ENCODE measurements at places on chromosomes 4 and X.

DNA sequence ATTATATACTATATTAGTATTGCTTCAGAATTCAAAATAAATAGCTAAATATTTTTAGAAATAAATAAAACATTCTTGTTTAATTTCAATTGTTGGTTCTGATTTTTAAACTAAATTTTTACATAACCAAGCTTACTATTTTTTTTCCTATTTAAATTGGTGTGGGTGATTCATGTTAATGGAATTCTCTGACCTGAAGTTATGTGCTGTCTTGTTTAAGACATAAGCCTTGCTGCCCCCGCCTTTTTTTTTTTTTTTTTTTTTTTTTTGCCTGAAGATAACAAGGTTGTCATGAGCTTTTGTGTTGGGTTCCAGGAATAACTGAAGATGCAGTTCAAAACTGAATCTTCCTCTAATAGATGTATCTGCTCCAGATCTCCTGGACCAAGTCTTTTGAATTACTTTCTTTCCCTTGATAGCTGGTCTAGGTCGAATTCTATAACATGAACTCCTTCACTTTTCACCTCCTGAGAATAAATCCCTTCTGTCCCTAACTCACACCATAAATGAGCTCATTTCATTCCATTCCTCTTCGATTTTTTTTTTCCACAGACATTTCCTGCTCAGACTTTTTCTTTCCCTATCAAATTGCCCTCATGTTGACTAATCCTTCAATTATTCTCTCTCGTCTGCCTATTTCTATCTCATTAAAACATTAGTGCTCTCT, 261.5 kb upstream of the FTHL17 start:
- DNase-seq, result no peak

GRCh38 chr4:114495471-114495928, 103.1 kb upstream of the UGT8 start:
- DNase-seq, result no peak

DNA sequence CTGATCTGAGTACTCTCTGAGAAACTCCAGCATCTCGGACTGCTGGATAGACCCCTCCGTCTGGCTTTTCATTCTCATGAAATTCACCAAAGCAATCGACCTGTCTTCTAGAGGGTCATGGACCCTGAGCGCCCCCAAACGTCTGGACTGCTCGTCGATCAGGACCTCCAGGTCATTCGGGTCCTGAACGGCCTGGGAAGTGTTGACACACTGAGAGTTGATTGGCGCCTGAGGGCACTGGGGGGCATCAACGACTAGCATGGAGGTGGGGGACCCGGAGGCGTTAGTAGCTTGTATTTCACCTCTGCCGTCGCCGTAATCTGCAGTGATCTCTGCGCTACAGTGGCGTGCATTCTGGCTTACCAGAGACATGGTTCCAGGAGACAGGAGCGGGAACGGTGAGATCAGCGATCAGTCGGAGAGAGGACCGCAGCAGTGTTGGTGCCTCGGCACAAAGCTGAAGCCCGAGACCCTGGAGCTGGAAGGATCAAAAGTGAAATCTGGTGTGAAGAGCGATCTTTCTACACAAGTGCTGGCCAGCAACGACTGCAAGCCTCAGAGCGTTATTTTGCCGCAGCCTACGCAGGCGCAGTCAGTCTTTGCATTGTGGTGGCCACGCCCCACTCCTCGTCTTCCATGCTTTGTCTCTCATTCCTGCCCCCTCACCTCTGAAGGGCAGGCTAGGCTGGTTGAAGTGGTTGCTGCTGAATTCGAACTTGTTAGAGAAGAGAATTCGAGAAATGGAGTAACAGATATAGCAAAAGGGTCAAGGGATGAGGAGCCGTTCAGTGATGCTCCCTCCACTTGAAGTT, at the start of gene MAGEE2:
Gene MAGEE2 (minus strand): TSS at position 575 of the 812 bp plus-strand sequence. CDS start 203 bp downstream, at position 372.
- DNase-seq, result no peak

DNA sequence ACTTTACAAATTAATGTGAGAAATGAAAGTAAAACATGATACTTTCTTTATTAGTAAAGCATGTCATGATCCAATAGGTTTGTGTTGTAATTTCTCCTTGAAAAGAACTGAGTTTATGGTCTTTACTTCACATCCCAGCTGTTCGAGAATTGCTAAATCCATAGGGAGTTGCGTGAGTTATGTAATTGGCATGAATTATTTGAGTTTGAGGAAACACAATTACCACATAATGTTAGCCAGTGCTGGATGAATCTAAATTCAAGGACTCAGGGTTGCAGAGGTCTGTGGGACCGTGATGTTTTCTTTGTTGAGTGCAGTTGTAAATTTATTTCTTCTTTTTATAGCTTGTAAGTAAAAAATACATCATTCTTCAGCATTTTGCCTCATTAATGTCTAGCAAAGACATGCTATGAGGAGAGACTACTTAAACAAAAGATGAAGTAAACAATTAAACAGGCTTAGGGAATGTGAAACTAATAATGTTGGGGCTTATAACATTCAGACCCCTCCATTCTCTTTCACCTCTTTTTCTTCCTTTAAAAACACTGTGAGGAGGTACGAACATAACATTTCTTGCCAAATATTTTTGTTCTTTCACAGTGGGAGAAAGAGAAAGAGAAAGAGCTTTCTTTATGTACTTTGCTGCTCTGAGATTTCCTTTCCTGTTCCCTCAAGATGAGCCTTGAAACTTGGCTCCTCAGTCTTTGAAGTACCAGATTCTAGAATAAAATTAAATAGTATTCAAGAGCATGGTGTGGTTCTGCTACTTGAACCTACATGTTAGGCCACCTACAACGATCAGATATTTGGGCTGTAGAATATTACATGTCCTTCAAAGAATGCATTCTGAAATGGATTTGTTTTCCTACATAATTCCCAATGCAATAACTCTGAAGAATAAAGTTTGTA, 159.6 kb upstream of the ANK2 start:
- DNase-seq, result peak; percentile 50

DNA sequence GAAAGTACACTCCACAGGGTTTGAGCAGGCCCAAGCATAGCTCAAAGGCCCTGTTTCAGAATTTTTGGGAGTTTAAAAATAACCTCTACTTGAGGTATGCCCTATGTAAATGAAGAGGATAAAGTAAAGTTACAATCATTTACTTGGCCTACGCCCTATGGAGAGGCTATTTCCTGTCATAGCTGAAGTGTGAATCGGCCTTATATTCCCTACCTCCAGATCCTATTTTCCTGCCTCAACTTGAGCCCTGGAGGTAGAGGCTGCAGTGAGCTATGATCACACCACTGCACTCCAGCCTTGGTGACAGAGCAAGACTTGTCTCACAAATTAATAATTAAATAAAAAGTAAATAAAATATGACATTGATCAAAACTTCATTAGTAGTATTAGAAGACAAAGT, 11.5 kb upstream of the TXLNG start:
- no peak for DNase-seq

DNA sequence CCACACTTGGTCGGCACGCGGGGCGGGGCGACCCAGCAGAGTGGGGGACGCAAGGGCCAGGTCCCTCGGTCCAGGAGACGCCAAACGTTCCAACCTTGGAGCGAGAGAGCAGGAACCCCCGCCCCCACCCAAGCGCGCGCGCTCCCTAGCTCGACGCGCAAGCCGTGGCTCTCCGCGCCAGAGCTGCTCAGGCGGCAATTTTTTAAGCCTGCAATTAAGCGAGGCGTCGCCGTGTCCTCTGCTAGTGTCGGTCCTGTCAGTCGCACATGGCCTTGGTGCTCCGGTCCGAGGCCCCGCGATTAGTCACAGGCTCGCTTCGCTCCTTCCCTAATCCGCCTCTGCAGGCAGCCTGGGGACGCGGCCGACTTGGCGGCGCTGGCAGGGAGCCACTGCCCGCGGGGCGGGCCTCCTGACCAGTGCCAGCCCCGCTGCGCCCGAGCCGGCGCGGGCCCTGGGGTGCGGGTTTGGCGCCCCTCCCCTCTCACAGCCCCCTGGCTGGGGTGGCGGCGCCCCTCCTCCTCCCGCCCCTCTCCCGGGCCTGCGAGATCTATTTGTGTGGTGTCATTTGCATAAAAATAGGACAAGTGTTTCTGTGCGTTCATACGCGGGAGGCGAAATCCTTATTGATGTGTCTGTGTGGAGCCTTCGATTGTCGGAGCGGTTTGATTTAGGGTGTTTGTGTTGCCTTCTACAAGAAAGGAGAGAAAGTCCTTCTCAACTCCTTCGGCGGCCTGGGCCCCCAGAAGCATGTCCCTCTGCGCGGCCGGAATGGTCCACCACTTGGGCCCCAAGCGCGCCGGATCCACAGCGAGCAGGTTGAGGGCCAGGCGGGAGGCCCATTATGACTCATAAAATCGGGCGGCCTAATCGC, 9.8 kb upstream of the BCOR start:
- no peak for DNase-seq

DNA sequence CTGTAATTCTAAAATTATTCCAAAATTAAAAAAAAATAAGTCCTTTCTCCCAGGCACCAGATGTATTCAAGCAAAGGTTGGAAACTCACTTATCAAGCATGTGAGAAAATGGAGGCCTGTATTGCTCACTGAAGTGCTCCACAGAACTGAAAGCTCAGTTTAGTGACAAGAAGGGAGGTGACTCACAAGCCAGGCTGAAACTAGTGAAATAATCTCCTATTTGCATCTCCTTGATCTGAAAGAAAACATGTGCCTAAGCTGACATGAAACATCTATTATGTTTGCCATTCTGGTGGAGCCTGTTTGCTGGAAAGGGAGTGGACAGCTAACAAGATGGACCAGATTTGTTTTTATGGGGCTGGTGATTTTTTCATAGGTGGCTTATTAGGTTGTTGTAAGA, 54.0 kb upstream of the AMELX start:
- peak; percentile 35 for DNase-seq

GRCh38 chrX:48683411-48683982, at the start of gene WAS:
TSS of gene WAS (plus strand) at chrX:48683799. CDS start at chrX:48683854, 55 bp downstream.
- no peak for DNase-seq

GRCh38 chrX:44240036-44240435, 103.4 kb downstream of the EFHC2 start:
- no peak for DNase-seq

- no peak for DNase-seq
Observed at GRCh38 chrX:3451571-3451970, 105.1 kb upstream of the MXRA5 start.

GRCh38 chr4:110049951-110050925, 137.6 kb downstream of the EGF start:
- DNase-seq, result no peak

DNA sequence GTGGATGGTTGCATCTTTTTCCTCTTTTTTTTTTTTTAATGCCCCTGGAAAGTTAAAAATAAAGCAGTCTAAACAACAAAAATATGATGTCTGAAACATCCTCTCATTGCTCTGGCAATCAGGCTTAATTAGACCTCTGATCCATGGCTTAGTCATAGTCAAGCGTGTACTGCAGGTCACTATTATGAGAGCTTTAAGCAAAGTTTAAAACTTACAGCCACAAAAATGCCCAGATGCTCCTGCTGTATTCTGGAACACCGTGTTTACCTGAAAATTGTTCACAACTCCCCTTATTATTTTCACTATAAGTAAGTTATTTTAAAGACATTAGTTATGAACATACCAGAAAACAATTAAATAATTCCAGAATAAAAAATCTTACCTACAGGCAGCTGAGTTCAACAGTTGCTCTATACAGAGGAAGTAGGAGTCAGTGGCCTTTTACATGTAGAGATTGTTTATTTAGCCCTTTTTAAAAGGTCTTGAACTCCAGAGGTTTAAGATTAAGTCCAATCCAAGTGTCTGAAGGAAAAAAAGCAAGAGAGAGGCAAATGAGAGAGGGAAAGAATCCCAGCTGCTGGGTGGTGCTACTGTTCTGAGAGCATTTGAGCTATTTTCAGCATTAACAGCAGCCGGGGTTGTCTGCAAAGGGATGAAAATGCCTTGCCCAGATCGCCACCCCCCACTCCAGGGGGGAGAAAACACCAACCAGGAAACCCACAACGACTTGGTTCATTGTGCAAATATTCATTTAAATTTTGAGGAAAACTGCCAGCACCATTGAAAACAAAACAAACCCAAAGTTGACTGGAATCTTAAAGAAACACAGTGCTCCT, 36.9 kb downstream of the SORBS2 start:
- DNase-seq, result peak; percentile 75

DNA sequence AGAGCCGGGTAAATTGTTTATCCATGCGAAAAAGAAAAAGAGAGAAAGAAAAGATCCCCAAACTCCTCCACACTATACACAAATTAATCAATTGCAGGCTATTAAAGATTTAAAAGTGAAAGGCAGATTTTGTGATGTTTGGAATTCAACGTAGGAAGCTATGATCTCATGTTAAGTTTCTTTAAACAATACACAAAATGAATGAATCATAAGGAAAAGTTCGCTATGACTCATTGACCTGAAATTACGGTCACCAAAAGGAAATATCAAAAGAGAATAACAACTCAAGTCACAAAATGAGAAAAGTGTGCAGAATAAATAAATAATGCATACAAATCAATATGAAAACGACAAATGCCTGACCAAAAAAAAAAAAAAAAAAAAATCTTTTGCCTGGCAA, 28.6 kb downstream of the CLNK start:
- peak; percentile 4 for DNase-seq

- no peak for DNase-seq
Observed at GRCh38 chr4:81427344-81427821, 44.3 kb downstream of the RASGEF1B start.

DNA sequence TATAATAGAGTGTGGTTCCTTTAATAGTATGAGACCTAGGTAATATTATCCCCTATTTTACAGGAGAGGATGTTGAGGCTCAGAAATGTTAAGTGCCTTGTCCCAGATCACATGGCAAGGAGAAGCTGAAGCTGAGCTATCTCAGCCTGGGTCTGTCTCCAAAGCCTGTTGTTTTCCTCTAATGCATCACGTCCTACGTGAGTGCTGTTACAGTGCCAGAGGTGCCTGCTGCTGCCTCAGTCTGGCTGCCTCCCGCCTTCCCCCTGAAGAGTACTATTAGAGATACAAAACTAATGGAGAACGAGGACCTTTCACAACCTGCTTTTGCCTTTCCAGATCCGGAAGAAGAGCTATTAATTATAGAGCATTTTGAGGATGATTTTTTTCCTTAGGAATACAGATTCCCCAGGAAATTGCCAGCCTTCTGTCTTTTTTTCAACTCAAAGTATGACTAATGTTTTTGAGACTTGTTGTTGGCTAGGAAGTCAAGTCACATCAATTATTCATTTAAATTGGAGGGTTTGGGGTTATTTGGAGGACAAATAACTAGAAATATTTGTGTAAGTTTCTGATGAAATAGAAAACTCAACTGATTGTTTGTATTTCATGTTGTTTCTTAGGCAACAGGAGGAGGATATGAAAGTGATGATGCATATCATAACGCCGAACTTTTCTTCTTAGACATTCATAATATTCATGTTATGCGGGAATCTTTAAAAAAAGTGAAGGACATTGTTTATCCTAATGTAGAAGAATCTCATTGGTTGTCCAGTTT, 43.9 kb upstream of the MTMR1 start:
- DNase-seq, result peak; percentile 31

All from BJ (cell line).